ENCODE measurements at places on chromosomes 12 and 14.
A peak's percentile ranks its signal among the peaks of the same experiment; 100 is the strongest.

DNA sequence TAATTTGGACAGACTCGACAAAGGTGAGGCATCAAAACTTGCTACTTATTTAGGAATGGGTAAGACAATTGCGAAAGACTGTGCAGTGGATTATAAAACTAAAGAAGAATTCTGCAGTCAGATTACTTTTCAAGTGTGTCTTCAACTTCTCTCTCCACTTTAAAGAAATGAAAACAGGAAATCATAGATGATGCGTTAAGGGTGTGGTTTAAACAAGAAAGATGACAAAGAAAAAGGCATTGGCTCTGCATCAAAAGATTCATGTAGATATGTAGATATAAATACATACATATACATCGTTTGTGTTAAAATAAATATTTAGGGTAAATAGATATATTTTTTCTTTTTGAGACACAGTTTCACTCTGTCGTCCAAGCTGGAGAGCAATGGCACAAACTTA lies 74.6 kb upstream of the PARP11 start:
- DNase-seq: no peak

DNA sequence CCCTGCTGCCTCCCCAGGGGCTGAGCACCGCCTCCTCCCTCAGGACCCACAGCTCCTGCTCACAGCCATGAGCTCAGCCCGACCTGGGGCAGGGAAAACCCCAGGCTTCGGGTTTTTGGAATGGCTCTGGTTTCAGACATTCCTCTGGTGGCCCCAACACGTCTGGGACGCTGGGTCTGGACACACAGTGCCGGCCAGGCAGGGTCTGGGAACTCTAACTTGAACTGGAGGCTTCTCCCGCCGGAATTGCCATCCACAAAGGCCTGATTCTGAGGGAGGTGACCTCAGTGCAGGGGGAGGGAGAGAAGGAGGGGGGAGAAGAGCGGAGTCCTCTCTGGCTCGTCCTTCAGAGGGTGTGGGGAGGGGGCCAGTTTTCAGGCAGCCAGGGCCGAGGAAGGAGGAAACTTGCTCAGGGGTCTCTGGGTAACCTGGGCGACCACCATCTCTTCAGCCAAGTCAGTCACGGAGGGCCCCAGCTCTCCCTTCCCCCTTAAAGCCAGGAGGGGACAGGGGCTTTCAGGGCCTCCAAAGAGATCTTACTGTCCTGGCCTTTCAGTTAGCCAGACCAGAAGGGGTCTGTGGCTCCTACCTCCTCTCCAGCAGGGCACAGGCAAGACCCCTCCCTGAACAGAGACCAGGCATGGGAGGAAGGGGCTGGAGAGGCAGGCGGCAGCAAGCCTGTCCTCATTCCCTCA lies 19.4 kb downstream of the NCKAP5L start:
- DNase-seq: no peak

DNA sequence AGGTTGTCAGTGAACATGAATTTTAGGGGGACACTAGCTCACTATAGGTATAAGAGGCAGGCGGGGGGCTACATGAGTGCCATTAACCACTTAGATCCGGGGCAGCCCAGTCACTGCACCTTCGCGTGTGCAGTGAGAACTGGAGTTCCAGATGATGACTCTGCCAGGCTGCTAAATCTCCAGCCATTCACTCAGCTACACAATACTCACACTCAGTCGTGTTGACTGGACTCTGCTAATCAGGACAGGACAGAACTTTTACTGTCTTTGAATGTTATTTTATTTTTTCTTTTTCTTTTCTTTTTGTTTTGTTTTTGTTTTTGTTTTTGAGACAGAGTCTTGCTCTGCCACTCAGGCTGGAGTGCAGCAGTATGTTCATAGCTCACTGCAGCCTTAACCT lies 465.6 kb downstream of the AACS start:
- no peak for DNase-seq

- DNase-seq: no peak
Measured at GRCh38 chr12:13371367-13371766, 174.8 kb downstream of the EMP1 start.

DNA sequence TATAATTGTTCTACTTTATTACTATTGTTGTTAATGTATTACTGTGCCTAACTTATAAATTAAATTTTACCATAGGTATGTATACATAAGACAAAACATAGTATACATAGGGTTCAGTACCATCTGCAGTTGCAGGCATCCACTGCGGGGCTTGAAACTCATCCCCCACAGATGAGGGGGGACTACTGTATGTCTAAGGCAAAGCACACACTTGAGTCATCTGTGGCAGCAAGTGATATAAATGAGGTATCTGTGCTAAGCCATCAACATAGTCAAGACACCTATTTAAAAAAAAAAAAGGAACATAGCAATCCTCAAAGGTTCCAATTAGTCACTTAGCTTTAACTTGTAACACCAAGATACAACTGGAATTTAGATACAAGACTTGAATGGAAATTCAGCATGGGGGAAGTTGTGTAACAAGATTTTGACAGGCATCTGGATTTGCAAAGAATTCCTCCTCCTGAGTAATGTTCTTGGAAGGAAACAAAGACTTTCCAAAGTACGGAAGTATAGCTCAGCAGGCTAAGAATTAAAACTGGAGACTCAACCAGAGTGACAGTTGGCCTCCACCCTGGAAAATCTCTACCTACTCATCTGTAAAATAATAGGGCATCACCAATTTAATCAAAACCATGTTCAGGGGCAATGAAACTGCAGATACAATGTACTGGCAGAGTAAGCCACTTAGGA lies 14.9 kb downstream of the DCAF5 start:
- no peak for DNase-seq

GRCh38 chr14:89899917-89900663 lies 54.4 kb downstream of the EFCAB11 start:
- peak; percentile 11 for DNase-seq

DNA sequence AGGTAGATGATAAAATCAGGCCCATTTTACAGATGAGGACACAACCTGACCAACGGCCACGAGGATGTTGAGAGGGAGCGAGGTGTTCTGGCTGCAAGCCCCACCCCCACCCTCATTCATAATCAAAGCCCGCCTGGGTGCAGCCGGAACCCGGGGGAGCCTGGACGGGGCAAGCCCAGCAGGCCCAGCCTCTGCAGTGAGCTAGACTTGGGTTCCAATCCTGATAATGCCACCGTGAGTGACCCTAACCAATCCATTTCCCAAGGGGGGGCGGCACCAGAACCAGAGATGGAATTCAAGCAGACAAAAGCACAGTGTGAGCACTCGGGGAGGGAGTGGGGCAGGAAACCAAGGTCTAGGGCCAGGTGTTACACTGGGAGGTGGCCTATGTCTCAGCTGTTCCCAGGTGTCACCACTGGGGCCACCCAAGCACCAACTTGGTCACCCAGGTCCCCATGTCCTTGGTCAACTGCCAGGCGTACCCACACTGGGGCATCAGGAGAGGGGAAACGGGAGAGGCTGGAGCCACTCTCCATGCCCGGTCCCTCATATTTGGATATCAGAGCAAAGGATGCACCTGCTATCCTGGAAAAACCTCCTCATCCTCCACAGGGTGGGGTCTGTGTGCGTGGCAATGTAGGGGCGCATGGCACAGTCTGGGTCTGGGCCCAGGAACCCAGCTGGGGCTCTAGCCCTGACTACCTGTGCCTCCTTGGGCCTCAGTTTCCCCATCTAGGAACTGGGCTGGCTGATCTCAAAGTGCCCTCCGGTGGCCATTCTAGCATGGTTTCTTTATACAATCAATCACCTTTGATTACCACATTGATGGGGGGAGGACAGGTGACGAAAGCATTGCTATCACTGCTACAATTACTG lies 58.4 kb downstream of the FAM222A start:
- DNase-seq: no peak

- DNase-seq: no peak
Measured at GRCh38 chr12:109815757-109816617, 17.2 kb downstream of the TRPV4 start.

DNA sequence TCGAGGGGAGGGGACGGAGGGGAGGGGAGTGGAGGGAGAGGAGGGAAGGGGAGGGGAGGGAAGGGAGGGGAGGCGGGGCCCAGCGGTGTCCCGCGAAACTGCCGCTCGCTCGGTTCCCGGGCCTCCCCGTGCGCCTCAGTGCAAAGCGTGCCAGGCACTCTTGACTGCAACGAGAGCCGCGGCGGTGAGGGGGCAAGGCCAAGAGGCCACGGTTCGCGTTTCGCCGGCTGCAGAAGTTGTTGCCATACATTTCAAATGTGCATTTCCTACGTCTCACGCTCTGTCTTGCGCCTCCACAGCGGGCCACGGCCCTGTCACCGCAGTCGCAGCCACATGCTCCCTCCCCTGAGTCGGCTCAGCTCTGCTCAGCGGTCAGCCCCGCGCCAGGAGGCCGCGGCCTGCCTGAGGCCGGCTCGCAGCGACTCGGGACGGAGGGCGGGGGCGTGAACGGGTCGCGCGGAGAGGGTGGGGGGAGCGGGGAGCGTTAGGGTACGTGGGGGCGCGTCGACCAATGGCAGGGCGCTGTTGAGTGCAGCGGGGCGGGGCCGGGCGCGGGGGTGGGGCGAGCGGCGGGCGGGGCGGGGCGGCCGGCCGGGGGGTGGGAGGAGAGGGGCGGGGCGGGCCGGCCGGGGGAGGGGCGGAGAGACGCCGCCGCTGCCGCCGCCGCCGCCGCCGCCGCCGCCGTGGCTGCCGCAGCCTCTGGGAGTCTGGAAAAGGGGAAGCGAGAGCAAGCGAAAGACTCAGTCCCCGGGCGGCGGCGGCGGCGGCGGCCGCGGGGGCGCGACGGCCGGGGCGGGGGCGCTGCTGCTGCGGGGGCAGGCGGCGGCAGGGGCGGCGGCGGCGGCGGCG lies at the start of gene PPP2R5C:
Gene PPP2R5C (plus strand): TSS at position 678 of the 849 bp plus-strand sequence. CDS start 185 bp downstream, outside the sequence.
- DNase-seq: peak; percentile 78

GRCh38 chr12:10861366-10861765 lies 12.1 kb upstream of the PRR4 start:
- no peak for DNase-seq

DNA sequence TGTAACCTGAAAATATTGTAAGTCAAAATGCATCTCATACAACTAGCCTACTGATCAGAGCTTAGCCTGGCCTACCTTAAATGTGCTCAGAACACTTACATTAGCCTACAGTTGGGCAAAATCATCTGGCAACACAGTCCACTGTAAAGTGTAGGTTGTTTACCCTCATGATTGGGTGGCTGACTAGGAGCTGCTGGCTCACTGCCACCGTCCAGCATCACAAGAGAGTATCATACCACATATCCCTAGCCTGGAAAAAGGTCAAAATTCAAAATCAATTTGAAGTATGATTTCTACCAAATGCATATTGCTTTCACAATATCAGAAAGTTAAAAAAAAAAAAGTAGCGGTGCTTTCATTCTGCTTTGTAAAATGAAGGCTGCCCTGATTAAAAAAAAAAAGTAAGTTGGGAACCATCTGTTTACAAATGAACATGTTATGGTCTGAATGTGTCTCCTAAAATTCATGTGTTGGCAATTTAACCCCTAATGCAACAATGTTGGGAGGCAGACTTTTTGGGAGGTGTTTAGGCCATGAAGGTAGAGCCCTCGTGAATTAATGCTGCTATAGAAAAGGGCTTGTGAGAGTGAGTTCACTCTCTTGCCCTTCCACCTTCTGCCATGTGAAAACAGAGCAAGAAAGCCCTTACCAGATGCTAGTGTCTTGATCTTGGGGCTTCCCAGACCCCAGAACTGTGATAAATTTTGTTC lies 211.8 kb downstream of the PPM1H start:
- DNase-seq: no peak

GRCh38 chr12:106711316-106711715 lies 63.2 kb upstream of the RIC8B start:
- DNase-seq: no peak

GRCh38 chr12:131828671-131829355 lies 620 bp downstream of the MMP17 start:
- no peak for DNase-seq

DNA sequence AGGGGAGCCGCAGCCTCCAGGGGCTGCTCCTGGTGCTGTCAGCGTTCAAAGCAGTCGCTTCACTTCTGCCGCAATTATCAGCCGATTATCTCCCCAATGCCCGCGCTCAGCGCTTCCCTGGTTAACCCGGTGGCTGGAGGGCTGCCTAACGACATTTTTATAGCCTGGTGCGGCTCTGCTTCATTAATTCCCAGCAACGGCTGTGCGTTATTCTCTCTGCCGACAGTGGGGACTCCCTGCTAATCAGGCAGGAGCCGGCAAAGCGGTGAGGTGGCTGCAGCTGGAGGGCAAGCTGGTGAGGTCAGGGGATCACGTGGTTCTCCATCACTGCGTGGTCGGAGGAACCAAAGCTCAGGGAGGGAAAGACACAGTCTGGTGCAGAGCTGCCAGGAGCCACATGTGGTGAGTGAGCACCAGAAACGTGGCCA lies 62.9 kb downstream of the GLRX5 start:
- peak; percentile 60 for DNase-seq
